Stimulated activated CD4-positive, alpha-beta T cell treated with anti-CD3 and anti-CD28 coated beads, Interleukin-2, amount 100 ng/mL, for 48 hours (primary cell): ENCODE measurements at places on chromosomes 7 and 10.

GRCh38 chr7:57342954-57343353 lies 107.0 kb upstream of the ZNF716 start:
- DNase-seq: no peak

DNA sequence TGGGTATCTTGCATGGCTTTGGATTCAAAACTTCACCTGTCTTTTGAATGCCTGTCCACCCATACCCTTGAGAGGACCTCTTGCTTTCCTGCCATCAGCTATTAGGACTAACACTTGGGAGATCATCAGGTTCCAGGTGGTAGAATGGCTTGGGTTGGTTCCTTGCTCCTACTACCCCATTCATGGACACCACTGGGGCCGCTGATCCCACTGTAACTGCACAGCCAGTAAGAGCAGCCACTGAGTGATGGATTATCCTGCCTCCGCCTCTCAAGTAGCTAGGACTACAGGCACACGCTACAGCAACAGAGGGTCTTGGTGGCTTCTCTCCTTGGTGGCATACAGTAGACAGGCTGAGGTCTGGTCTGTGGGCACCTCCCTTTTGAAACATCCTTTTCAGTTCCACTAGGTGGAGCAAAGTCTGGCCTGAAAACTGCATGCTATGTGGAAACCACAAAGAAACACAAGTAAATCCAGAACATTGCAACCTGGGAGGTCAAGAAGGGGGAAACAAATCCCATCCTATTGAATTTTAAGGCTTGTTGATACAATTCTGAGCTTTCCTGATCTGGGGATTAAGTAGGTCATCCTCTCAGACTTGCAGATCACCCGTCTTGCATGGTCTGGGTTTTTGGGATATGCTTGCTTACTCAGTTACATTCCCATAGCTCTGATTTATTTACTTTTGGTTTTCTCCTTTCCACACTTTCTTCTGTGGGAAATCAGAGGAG lies 9.4 kb downstream of the WBP1L start:
- DNase-seq: no peak

- DNase-seq: no peak
Observed at GRCh38 chr7:151198945-151199848, 11.1 kb downstream of the H2BK1 start.

DNA sequence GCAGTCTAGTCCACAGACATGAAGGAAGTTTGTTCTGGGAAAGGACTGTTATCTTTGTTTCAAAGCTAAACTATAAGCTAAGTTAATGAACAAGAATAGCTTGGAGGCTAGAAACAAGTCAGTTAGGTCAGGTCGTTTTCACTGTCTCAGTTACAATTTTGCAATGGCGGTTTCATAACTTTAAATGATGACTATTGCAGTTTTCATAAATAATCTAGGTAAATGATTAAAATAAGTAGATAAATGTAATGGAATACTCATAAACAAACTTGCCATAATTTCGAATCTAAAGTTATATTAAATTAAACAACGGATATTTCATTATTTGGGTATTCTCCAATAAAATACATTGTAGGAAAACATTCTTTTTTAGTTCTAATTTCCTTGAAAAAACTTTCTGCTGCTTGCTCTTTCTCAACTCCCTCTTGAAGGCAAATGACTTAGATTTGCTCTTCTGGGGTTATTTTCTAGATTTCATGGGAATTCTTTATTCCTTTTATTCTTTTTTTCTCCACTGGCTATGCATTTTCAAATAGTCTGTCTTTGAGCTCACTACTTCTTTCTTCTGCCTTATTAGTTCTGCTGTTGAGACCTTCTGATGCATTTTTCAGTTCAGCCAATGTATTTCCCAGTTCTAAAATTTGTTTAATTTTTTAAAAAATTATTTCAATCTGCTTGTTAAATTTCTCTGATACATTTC lies 103.8 kb upstream of the APBB1IP start:
- DNase-seq: no peak

- DNase-seq: peak; percentile 43
Observed at GRCh38 chr7:26293569-26294308, 2.1 kb downstream of the SNX10 start.

DNA sequence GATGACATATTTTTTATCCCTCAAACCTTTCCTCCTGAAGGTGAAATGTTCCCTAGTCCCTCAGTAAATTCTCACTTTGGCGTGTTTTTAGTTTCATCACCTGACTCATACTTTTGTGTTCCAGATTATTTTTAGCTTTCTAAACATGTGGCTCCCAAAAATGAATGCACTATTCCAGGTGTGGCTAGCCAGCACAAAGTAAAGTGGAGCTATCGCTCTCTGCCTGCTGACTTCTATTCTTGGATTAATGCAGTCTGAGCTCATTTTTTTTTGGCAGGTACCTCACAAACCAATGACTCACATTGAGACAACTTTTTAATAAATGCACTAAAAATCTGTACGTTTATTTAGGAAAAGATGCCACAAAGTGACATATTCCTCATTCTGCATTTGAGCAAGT lies 58.8 kb upstream of the LANCL2 start:
- no peak for DNase-seq

- DNase-seq: no peak
Observed at GRCh38 chr10:26311383-26311940, 94.9 kb downstream of the GAD2 start.

DNA sequence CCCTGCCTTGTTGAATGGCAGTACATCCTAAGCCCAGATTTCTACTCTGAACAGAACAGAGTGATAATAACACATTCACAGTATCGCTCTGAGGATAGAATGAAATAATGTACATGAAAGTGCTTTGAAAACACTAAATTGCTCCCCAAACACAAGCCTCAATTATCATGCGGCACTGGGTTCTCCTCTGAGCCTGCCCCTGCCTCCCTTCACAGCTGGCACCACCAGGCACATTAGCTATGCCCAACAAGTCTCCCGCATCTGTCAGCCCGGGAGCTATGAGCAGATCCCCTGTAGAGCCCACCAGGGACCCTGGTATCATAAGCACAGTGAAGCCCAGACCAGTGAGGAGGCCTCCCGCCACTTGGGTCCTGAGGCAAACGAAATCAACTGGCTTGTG lies 405.5 kb downstream of the GRID1 start:
- no peak for DNase-seq

DNA sequence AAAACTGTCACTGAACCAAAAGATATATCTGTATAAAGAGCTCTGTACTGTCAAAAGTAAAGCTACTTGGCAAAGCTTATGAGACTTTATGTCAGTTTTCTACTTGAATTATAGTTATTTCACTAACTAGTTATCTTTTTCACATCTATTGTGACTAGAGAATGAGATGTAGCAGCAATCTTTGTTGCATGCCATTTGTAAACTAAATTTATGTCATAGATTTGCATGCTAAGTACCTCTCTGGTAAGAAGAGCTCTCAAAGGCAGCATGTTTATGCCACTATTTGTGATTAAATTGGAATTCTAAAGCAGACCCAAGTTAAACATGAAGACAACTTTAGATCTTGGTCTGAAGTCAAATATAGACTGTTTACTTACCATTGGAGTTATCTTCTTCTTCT lies 300.6 kb downstream of the CNTNAP2 start:
- DNase-seq: no peak
